ENCODE measurements at places on chromosomes 7 and 10. TPM values are rescaled to one million over a fixed set of nuclear protein-coding genes. Genes with fewer than 3 reads are reported as not detected.
A peak's percentile ranks its signal among the peaks of the same experiment; 100 is the strongest.

PDE1C gene
- polyA plus RNA-seq = 0.11 TPM

ADAM12 gene
- 0.20 TPM for polyA plus RNA-seq

ARHGEF35 gene
- 0.86 TPM for polyA plus RNA-seq

OR2A5 gene
- polyA plus RNA-seq = not detected

NKX1-2 gene
- 12.7 TPM for polyA plus RNA-seq

FKBP14 gene
- 2.2 TPM for polyA plus RNA-seq

LBX1 gene
- not detected for polyA plus RNA-seq

SPACDR gene
- 0.31 TPM for polyA plus RNA-seq

C7orf33 gene
- polyA plus RNA-seq = not detected

SCART1 gene
- polyA plus RNA-seq = 0.14 TPM

GPR158 gene
- polyA plus RNA-seq = 0.14 TPM

CCL24 gene
- not detected for polyA plus RNA-seq

ASAH2B gene
- polyA plus RNA-seq = 2.6 TPM

TMEM270 gene
- 0.26 TPM for polyA plus RNA-seq

- H3K27ac ChIP-seq = no peak within 1 kb of the TSS
- no peaks in the 10 kb centered on the region for H3K36me3 ChIP-seq
- DNase-seq = no peak
- peaks cover 15% of the 10 kb centered on the region for H3K27me3 ChIP-seq
- no peaks in the 10 kb centered on the region for H3K4me1 ChIP-seq
- peak within 1 kb of the TSS; percentile 93 for H3K4me3 ChIP-seq
Observed at GRCh38 chr10:62373995-62374861, at the start of gene ZNF365. Gene ZNF365 (plus strand): TSS chr10:62374369. CDS start chr10:62376194, 1,825 bp downstream.

DNA sequence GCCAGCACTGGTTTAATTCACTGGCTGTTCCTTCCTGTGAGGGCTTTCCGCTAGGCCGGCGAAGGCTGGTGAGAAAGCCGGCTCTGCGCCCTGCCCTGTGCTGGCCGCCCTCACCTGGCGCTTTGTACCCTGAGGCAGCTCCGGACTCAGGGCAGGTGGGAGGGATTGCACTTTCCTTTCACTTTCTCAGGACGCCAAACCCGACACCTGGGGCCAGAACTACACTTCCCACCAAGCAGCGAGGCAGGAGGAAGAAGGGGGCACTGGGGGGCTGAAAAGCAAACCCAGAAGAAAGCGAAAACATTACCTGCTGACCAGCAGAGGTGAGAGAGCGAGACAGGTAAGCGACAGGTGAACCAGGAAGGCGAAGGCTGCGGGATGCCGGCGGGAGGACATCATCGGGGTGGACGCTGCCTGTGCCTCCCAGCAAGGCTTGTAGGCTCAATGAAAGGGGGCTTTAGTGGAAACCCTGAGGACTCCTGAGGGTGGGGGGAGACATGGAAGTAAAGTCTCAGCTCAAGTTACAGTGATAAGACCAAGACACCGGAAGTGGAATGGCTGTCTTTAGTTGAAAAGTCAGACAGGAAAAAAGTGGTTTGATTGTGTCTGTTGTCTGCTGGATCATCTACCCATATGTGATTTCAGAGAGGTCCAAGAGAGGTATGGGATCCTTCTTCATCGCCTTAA, at the start of gene RAB19:
TSS of gene RAB19 (plus strand) at position 181 of the 687 bp plus-strand sequence. CDS start 3,589 bp downstream, outside the sequence.
- peak; percentile 78 for DNase-seq
- H3K27me3 ChIP-seq = no peaks in the 10 kb centered on the region
- H3K27ac ChIP-seq = peak within 1 kb of the TSS; percentile 5
- H3K4me1 ChIP-seq = peaks cover 13% of the 10 kb centered on the region
- peak within 1 kb of the TSS; percentile 72 for H3K4me3 ChIP-seq

DNA sequence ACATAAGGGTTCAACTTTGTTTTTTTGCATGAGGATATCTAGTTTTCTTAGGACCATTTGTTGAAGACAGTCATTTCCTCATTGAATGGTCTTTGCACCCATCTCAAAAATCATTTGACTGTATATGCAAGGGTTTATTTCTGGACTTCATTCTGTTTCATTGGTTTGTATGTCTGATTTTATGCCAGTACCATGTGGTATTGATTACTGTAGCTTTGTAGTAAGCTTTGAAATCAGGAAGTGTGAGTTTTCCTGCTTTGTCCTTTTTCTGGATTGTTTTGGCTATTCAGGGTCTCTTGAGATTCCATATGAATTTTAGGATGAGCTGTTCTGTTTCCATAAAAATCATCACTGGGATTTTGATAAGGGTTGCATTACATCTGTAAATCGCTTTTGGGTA, 63.9 kb downstream of the SND1 start:
- no peak overlapping the region for H3K4me3 ChIP-seq
- no peaks in the 10 kb centered on the region for H3K27me3 ChIP-seq
- H3K27ac ChIP-seq = no peak overlapping the region
- no peaks in the 10 kb centered on the region for H3K4me1 ChIP-seq
- no peak for DNase-seq

GRCh38 chr10:131865223-131865917, 35.4 kb upstream of the PPP2R2D start:
- H3K27me3 ChIP-seq = no peaks in the 10 kb centered on the region
- no peak overlapping the region for H3K4me3 ChIP-seq
- no peaks in the 10 kb centered on the region for H3K36me3 ChIP-seq
- H3K27ac ChIP-seq = no peak overlapping the region
- no peaks in the 10 kb centered on the region for H3K4me1 ChIP-seq
- no peak for DNase-seq

GRCh38 chr7:44211126-44211675, 10.4 kb downstream of the YKT6 start:
- peaks cover 56% of the 10 kb centered on the region for H3K36me3 ChIP-seq
- no peak overlapping the region for H3K27ac ChIP-seq
- no peak overlapping the region for H3K4me3 ChIP-seq
- no peak for DNase-seq
- H3K4me1 ChIP-seq = peaks cover 8% of the 10 kb centered on the region

DNA sequence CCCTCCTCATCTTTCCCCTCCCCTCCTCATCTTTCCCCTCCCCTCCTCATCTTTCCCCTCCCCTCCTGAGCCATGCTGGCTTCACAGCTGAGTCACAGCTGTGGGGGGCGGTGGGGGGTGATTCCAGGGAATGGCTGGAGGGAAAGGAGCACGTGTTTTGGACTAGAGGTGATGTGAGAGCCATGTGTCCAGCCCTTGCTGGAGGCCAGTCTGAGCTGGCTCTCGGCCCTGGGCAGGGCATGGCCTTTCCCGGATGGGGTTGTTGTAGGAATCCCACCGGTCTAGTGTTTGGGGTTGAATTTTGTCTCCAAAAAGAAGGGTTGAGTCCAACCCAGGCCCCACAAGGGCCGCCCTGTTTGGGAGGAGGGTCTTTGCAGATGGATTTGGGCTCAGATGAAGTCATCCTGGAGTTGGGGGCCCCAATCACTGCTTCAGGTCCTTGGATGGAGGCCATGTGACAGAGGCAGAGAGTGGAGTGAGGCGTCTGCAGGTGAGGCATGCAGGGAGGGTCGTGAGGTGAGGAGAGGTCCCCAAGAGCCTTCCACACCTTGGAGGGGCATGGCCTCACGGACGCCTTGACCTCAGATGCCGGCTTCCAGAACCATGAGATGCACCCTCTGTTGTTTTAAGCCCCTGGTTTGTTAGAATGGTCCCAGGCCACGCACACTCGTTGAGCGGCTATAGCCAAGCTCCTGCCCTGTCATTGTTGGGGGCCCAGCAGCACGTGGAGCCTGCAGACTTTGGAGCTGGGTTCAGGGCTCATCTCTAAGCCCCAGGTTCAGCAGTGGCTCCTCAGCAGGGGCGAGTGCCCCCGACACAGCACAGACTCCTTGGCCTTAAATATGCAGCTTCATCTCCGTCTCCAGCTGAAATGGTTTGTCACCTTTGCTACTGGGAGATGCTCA, 101.6 kb downstream of the DNAJB6 start:
- DNase-seq = no peak
- no peak overlapping the region for H3K27ac ChIP-seq
- H3K4me3 ChIP-seq = no peak overlapping the region
- H3K4me1 ChIP-seq = no peaks in the 10 kb centered on the region

- H3K4me1 ChIP-seq = no peaks in the 10 kb centered on the region
- DNase-seq = no peak
- no peaks in the 10 kb centered on the region for H3K36me3 ChIP-seq
- no peak overlapping the region for H3K27ac ChIP-seq
Observed at GRCh38 chr10:51642581-51642980, 56.8 kb downstream of the CSTF2T start.

DNA sequence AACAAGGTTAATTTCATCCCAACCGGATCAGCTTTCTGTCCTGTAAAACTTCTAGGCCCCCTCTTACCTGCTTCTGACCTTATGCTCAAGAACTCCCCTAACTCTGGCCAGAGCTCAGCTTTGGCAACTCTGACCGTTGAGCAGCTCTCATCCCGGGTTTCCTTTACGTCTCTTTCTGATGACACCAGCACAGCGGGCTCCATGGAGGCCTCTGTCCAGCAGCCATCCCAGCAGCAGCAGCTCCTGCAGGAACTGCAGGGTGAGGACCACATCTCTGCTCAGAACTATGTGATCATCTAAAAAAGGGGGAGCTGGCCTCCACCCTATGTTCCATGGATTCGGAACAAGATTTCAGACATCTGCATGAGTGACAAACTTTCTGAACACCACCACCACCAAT, 117.6 kb downstream of the GLCCI1 start:
- H3K27ac ChIP-seq = no peak overlapping the region
- no peak overlapping the region for H3K4me3 ChIP-seq

GRCh38 chr7:151992375-151992774, 33.1 kb upstream of the GALNT11 start:
- DNase-seq = peak; percentile 60
- H3K36me3 ChIP-seq = no peaks in the 10 kb centered on the region
- H3K27me3 ChIP-seq = no peaks in the 10 kb centered on the region
- no peak overlapping the region for H3K27ac ChIP-seq
- peaks cover 4% of the 10 kb centered on the region for H3K4me1 ChIP-seq

- H3K4me1 ChIP-seq = peaks cover 11% of the 10 kb centered on the region
- H3K27me3 ChIP-seq = no peaks in the 10 kb centered on the region
- no peaks in the 10 kb centered on the region for H3K36me3 ChIP-seq
- H3K27ac ChIP-seq = no peak overlapping the region
- DNase-seq = no peak
Observed at GRCh38 chr7:129801882-129802281, 150.9 kb downstream of the UBE2H start.

- no peaks in the 10 kb centered on the region for H3K36me3 ChIP-seq
- H3K27me3 ChIP-seq = no peaks in the 10 kb centered on the region
- no peak overlapping the region for H3K27ac ChIP-seq
- DNase-seq = peak; percentile 46
Observed at GRCh38 chr10:48243487-48243886, 31.0 kb downstream of the FRMPD2 start.

GRCh38 chr10:71127773-71128172, 84.6 kb upstream of the UNC5B start:
- H3K4me3 ChIP-seq = no peak overlapping the region
- no peaks in the 10 kb centered on the region for H3K36me3 ChIP-seq
- no peak overlapping the region for H3K27ac ChIP-seq
- H3K4me1 ChIP-seq = no peaks in the 10 kb centered on the region
- 0 out of 2 replicates have a peak, but pooled peaks cover 2% of the 10 kb centered on the region for H3K27me3 ChIP-seq

- no peak overlapping the region for H3K27ac ChIP-seq
- H3K4me3 ChIP-seq = no peak overlapping the region
- no peaks in the 10 kb centered on the region for H3K27me3 ChIP-seq
- H3K36me3 ChIP-seq = no peaks in the 10 kb centered on the region
- no peaks in the 10 kb centered on the region for H3K4me1 ChIP-seq
Observed at GRCh38 chr10:128981881-128982615, 485.0 kb upstream of the MGMT start.

DNA sequence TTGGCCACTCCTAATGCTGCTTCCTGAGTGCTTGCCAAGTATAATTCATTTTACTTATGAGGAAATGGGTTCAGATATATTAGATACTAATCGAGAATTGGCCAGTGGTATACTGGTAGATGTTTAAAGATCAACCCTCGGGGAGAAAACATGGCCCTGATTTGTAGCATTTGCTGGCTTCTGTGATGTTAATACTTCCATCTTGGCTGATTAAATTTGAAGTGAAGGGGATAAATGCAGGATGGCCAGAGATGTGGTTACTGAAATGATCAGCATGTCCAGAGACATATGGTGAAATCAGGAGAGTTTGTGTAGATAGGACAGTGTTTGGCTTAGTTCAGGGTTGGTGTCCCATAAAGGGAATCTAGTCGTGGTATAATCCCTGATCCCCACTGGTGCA, 11.2 kb downstream of the UBE2D4 start:
- no peaks in the 10 kb centered on the region for H3K27me3 ChIP-seq
- no peaks in the 10 kb centered on the region for H3K36me3 ChIP-seq
- no peak overlapping the region for H3K27ac ChIP-seq

DNA sequence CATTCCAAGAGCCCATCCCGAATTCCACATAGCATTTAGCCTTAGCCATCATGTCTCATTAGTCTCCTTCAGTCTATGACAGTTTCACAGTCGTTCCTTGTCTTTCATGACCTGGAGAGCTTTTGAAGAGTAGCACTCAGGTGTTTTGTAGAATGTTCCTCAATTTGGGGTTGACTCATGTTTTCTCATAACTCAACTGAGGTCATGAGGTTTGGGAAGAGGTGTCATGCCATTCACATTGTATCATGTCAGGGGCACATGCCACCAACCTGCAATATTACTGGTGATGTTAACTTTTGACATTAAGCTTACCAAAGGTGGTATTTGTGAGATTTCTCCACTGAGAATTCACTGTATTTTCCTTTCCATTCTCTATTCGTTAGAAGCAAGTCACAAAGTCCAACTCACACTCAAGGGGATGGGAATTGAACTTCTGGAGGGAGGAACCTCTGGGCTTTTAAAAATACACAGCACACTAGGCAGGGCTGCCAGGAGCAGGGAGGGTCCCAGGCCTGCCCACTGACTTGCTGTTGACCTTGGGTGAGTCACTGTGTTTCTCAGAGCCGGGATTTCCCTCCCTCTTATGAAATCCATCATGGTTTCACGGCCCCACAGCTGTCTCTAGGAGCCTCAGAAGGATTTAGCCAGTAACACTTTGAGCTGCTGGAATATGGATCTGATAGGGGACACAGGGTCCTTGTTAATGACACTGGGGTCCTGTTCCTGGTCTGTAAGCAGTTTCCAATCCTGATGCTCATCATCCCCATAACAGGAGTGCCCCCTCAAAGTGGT, 74.4 kb upstream of the TCF7L2 start:
- H3K27ac ChIP-seq = no peak overlapping the region
- no peaks in the 10 kb centered on the region for H3K36me3 ChIP-seq
- no peaks in the 10 kb centered on the region for H3K27me3 ChIP-seq

- no peaks in the 10 kb centered on the region for H3K27me3 ChIP-seq
- no peaks in the 10 kb centered on the region for H3K4me1 ChIP-seq
- H3K27ac ChIP-seq = no peak overlapping the region
- H3K4me3 ChIP-seq = no peak overlapping the region
- DNase-seq = no peak
Observed at GRCh38 chr10:88608780-88609179, 22.2 kb downstream of the LIPJ start.

GRCh38 chr7:143988976-143989745, 11.0 kb upstream of the OR6B1 start:
- 0 out of 2 replicates have a peak, but pooled peaks cover 3% of the 10 kb centered on the region for H3K36me3 ChIP-seq
- H3K27me3 ChIP-seq = no peaks in the 10 kb centered on the region
- DNase-seq = no peak
- H3K4me3 ChIP-seq = no peak overlapping the region
- H3K4me1 ChIP-seq = no peaks in the 10 kb centered on the region

GRCh38 chr10:78900715-78901430, 167.9 kb upstream of the ZMIZ1 start:
- peaks cover 6% of the 10 kb centered on the region for H3K4me1 ChIP-seq
- no peak overlapping the region for H3K4me3 ChIP-seq
- no peaks in the 10 kb centered on the region for H3K36me3 ChIP-seq
- peak; percentile 20 for DNase-seq
- H3K27ac ChIP-seq = no peak overlapping the region

All from H1 (cell line).